ENCODE measurements at places on chromosomes 16 and 17.
A peak's percentile ranks its signal among the peaks of the same experiment; 100 is the strongest.

DNA sequence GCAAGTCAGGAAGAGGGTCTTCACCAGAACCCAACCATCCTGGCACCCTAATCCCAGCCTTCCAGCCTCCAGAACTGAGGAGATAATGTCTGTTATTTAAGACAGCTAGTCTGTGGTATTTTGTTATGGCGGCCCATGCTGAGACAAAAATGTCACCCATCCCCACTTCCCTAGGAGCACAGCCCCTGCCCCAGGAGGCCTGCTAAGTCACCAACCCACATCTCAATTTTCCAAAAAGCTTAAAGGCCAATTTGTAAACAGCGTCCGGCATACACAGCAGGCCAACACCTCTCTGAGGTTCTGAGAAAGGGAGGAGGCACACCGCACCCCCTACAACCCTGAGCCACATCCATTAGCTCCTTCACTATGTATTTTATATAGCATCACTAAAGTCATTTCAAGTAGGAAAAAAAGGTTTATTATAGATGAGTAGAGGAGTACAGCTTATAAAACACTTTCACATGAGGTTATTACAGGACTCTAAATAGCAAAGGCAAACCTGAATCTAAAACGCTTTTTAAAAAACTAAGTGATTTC lies 6.9 kb downstream of the TMEM170A start:
- no peak for DNase-seq

DNA sequence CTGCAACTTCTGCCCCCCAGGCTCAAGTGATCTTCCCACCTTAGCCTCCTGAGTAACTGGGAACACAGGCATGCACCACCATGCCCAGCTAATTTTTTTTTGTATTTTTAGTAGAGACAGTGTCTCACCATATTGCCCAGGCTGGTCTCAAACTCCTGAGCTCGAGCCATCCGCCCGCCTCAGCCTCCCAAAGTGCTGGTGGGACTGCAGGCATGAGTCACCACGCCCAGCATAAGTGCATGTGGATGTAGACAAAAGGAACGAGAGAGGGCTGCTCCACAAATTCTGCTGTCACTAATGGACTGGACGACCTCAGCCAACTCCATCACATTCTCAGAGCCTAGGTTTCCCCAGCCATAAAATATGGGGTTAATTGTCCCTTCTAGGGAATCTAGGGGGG lies 7.7 kb upstream of the SP2 start:
- DNase-seq = no peak

GRCh38 chr16:87320510-87321227 lies 3.5 kb upstream of the C16orf95 start:
- DNase-seq = no peak

- DNase-seq = peak; percentile 35
Measured at GRCh38 chr17:43766413-43767052, 7.9 kb upstream of the SOST start.

DNA sequence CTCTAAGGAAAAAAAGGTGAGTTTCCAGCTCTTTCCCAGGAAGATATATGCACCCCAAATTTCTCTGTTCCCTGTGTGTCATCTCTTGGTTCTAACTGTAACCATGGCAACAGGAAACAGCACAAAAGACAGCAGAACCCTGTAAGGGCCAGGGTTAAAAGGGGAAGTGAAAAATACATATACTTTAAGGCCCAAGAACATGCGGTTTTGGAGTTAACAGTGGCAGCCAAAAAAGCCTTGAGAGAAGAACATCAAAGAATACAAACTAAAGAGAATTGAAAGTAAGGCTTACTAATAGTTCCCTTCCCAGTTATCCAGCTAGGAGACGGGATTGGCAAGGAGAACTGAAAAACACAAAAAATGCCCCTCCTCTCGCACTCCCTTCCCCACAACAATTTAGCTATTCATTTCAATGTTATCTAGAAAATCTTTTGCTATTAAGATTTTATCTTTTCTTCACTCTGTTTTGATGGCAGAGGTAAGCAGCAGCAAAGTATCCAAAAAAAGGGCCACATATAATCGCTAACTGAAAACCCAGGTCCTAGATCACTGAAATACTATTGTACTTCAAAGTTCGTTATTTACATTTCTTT lies 1.5 kb downstream of the SPOP start:
- DNase-seq = no peak

- DNase-seq = no peak
Measured at GRCh38 chr16:61435346-61435745, 600.9 kb downstream of the CDH8 start.

DNA sequence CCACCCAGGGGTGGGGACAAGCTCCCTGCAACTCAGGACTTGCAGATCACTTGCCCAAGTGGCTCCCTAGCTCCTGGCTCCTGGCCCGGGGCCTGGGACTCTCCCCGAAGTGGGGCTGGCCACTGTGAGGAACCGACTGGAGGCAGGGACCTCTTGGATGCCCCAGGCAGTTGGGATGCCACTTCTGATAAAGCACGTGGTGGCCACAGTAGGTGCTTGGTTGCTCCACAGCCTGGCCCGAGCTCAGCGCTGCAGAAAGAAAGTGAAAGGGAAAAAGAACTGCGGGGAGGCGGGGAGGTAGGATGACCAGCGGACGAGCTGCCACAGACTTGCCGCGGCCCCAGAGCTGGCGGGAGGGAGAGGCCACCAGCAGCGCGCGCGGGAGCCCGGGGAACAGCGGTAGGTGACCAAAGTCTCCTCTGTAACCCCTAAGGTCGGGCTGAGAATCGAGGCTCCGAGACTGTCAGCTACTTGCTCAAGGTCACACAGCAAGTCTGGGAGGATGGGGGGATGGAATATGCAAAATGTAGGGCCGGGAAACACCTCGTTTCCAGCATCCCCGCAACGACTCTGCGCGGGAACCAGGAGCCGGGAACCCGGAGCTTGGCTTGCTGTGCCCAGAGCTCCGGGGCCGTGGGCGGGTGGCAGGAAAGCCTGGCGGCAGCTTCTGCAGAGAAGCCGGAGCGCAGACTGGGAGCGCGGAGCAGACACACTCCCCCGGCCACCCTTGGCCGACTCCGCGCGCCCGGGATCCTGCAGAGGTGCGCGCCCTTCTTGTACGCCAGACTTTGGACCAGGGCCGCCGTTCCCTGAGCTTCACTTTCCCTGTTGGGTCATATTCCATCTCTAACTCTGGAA lies 1.9 kb downstream of the CIITA start:
- no peak for DNase-seq

- DNase-seq = no peak
Measured at GRCh38 chr16:31223044-31223443, 6.1 kb upstream of the PYDC1 start.

GRCh38 chr17:80923211-80924110 lies 68.2 kb upstream of the CHMP6 start:
- DNase-seq = no peak

- peak; percentile 83 for DNase-seq
Measured at GRCh38 chr17:7862692-7863437, 5.1 kb downstream of the CYB5D1 start.

- peak; percentile 65 for DNase-seq
Measured at GRCh38 chr17:75753514-75754377, 11.2 kb downstream of the GALK1 start.

GRCh38 chr16:23865853-23866252 lies 30.1 kb downstream of the PRKCB start:
- DNase-seq = no peak

DNA sequence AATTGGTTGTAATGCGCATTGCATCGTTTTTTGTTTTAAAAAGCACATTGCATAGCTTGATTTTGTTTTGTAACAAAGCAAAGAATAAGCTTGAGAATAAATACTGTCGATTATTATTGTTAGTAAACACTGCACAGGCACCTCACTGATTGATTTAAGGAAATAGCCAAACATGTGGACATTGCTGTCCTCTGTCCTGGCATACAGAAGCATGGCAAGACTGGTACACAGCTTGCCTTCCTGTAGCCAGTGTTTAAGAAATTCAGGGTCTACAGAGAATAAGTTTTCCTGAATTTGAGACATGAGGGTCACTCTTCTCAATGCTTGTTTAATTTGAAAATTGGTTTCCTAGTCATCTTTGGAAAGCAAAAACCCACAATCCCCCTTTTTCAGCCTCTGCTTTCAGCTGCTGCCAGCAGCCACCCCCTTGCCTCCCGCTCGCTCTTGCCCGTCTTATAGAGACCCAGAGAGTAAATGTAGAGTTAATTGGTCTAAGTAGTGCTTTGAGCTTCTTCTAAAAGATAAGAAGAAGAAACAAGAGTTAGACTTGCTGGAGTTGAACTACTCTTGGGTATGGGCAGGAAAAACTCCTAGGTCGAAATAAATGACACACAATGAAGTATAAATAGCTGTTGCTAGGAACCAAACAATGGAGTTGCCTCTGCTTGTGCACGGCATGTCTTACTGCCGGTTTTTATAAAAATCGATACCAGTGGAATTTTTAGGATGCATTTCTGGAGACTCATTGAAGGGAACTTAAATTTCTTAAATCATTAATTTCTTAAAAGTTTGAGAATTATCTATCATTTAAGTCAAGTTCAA lies 116.6 kb downstream of the MRTFB start:
- DNase-seq = no peak

- DNase-seq = no peak
Measured at GRCh38 chr17:41583137-41584127, 3.3 kb downstream of the KRT14 start.

DNA sequence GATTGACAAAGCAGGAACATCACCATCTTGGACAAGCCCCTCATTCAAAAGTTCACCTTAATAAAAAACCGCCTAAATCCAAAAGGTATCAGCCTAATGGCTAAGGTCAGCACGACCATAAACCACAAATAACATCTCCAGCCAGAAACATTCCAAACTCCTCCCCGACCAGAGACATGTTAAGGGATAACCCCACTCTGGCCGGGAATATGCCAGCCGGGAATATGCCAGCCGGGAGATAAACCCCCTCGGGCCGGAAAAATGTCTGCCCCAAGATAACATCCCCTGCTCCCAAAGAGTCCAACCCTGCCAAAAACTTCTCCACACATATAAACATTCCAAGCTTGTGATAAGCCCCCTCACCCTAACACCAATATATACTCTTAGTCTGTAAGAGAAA lies 1.4 kb downstream of the DHX33 start:
- no peak for DNase-seq

- DNase-seq = no peak
Measured at GRCh38 chr17:74149597-74150427, 53.7 kb upstream of the RPL38 start.

GRCh38 chr17:68981288-68981687 lies 26.1 kb upstream of the ABCA8 start:
- no peak for DNase-seq

DNA sequence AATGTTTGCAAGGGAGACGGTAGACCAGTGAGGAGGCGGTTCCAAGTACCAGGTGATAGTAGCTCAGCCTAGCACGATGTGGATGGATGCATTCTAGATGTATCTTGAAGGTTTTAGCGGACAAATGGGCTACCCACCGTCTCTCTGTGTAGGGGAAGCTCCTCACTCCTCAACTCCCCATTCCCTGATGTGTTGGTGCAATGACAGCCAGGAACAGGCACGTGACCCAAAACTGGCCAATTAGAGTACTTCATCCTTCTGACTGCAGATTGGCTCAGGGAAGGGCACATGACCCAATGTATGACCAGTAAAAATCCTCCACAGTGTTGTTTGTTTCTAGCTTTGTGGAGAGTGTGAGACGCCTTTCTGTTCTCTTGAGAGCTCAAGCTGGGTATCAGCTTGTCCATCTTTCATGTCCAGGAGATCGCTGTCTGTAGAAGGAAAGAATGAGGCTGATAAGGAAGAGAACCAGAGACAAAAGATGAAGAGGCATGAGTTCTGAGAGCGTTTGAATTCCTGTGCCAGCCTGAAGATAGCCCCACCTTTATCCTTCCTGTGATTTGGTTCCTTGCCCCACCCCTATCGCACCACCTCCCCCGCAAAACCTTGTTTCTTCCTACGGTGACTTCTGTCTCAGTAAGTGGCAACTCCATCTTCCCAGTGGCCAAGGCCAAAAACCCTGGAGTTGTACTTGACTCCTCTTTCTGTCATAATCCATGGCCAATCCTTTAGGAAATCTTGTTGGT lies 2.3 kb upstream of the BORCS6 start:
- DNase-seq = peak; percentile 98

DNA sequence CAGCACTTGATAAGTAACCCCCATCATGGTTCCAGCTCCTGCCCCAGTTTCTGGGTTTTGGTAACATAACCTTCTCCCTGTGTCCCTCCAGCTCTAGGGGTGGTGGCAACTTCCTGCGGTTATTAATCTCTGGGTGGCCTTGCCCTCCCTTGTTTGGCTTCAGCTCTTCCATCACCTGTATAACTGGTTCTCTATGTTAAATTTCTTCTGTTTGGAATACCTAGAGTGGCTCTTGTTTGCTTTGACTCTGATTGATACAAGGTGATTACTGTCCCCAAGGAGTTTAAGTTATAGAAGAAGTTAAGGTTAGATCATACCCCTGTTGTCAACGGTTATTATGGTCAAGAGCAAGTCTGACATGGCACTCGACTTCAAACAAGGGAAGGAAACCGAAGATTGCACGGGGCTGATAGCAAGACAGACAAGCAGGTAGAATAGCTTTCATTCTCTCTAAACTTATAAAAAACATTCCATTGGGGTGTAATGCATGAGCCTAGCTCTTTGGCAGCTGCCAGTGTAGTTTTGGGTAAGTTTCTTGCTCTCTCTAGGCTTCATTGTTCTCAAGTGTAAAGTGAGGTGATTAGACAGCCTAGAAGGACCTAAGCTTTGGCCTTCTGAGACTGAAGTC lies 11.0 kb upstream of the CCR7 start:
- DNase-seq = no peak

GRCh38 chr17:50372222-50372757 lies 694 bp downstream of the MRPL27 start:
- no peak for DNase-seq

GRCh38 chr16:24270721-24271442 lies 14.7 kb downstream of the CACNG3 start:
- DNase-seq = no peak

DNA sequence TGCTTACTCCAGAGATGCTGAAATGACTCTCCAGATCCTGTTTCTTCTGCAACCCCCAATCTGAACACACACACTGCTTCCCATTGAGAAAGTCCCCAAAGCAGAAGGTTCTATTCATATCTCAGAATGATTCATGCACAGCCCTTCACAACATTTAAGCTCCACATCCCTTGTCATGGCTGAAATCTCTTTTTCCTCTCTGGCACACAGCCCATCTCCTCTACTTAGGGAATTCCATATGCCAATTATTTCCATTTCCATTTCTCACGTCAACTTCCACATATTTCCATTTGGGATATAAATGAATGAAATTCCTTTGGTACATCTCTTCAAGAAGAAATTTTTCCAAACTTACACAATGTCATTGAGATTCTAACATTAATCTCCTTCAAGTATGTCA lies 119.6 kb downstream of the CDH11 start:
- no peak for DNase-seq

DNA sequence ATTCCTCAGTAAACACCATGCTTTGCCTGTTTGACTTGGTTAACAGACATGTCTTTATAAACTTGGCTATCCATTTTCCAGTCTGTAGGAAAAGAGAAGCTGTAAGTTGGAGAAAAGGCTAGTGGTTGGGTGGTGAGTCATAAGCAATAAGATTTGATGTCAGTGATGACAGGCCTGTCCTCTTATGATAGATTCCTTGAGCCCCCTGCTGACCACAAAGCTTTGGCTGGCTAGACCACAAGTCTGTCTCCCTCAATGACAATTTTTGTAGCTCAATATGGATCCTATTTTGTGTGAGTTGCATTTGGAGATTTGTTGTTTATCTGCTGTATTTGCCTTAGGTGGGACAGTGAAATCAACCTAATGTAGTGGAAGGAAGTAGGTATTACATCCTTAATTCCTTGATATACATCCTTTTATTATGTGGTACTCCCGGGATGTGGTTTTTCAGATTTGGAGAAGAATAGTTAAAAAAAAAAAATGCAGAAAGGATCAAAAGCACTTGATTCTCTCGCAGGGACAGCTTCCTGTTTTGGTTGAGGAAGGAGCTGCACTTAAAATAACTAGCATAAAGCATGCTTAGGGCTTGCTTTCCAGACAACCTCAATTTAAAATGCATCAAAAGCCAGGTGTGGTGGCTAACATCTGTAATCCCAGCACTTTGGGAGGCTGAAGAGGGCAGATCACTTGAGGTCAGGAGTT lies 67.4 kb downstream of the SIAH1 start:
- DNase-seq = no peak
